Small intestine (tissue), 16 donors: ENCODE measurements at places on chromosomes 1 and 21. TPM values are rescaled to one million over a fixed set of nuclear protein-coding genes. Genes with fewer than 3 reads are reported as not detected.

DNA sequence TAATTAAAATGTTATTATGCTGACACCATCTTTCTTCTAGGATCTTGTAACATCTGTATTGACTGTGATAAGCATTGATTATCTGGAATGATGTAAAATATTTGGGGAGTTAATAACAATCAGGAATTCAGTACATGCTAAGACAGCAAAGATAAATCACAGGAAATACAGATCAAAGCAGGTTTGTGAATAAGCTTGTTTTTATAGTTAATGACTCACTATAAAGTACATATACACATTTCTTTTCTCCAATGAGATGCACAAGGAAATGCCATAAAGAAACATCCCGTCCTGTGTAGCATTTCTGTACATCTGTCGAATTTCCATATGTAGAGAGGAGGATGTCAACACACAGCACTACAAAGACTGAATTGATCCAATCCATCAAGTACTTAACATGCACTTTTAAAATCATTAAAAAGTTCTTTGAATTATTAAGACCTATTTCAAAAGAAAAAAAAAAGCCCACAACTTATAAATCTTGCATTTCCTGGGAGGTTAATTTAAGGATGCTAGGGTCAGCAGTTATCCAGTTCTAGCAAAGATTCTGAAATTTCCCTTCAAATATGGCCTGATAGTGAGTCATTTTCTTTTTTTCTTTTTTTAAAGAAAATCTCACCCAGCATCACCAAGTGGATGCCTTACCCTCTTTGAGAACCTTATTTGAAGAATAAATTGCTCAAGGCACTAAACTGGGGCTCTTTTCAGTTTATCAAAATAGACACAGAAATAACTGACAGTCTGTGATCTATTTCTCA, 243.2 kb upstream of the NR5A2 start:
- DNase-seq = no peak

- DNase-seq = no peak
These were observed 15.5 kb downstream of the GABPB2 start for GRCh38 chr1:151085953-151086559.

GRCh38 chr1:155063550-155064110, at the start of gene EFNA4:
TSS of gene EFNA4 (plus strand) at chr1:155063740. CDS start at chr1:155063824, 84 bp downstream.
- DNase-seq = peak; percentile 95

DNA sequence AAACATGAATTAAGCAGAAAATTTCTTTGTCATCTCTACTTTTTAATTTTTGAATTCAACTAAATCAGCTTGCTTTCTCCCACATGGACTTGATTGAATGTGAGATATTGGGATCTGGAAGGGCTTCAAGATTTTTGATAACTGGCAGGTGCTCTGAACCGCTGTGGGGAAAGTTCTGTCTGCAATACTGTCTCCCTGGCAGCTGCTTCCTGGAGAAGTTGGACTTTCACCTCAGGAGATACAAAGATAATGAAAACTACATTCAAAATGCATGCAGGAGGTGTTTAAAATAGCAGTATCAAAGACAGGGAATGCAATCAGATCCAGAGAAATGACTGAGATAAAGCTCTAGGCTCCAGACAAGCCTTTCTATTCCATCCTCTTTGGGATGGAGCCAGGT, 338.3 kb downstream of the NEGR1 start:
- peak; percentile 16 for DNase-seq

DNA sequence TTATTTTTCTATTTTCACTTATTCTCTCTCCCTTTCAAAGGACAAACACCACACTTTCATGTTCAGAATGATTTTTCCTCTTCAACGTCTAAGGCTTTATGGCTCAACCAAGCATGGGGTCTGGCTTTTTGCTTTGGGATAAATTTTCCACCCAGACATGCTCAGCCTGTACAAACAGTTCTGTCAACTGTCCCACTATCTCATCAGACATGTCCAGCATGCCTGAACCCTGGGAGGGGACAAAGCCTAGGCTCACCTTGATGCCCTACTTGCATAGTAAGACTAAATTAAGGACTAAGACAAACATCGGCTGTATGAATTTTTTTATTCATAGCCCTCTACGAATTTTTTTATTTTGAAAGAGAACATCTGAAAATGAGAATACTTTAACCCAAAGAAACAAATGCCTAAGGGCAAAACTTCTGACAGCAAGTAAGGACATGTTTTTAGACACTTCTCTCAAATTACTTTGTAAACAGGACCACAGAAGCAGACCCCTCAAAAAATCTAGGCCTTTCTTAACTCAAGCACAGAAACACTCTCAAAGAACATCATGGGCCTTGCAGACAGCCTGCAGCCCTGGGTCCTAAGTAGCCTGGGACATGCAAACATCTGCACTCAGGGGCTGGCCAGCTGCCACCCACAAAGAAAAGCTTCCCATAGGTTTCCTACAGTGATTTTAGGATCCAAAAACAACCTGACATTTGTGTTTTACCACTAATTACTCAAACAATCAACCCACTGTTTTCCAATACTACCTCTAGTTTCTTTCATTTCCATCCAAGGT, 72.3 kb upstream of the PALMD start:
- no peak for DNase-seq

GRCh38 chr1:221839782-221840395, 98.0 kb upstream of the DUSP10 start:
- no peak for DNase-seq

- no peak for DNase-seq
These were observed 1.0 kb downstream of the TMEM201 start for GRCh38 chr1:9589719-9590157.

GRCh38 chr1:18440385-18441226, 40.1 kb upstream of the KLHDC7A start:
- DNase-seq = no peak

DNA sequence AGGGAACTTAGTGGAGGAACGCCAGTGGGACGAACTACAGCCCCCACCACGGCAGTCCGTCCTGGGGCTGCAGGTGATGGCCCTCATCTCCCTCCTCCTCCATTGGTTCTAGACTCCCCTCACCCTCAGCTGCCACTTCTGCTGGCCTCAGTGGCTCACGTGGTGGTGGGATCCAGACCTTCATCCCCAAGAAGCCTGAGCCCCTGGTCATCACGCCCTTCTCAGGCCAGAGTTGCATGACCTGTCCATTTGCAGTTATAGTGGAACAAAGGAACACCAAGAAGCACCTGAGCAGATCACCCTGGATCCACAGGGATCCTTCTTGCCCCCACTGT, 13.0 kb upstream of the FAM110D start:
- no peak for DNase-seq

DNA sequence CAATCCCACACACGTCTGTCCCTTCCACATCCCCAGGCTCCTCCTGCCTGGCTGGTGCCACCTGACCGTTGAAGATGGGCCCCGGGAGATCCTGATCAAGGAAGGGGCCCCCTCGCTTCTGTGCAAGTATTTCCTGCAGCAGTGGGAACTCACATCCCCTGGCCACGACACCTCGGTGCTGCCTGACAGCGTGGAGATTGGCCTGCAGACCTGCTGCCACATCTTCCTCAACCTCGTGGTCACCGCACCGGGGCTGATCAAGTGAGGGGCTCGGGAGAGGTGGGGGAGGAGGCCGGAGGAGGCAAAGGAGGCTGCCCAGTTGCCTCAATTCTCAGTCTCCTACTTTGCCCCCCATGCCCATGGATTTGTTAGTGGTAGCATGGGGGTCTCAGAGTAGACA, 5.6 kb downstream of the NCDN start:
- no peak for DNase-seq

- peak; percentile 47 for DNase-seq
These were observed 7.3 kb downstream of the KIF21B start for GRCh38 chr1:201016211-201016651.

GRCh38 chr1:234987415-234988154, 141.1 kb downstream of the TOMM20 start:
- no peak for DNase-seq

DNA sequence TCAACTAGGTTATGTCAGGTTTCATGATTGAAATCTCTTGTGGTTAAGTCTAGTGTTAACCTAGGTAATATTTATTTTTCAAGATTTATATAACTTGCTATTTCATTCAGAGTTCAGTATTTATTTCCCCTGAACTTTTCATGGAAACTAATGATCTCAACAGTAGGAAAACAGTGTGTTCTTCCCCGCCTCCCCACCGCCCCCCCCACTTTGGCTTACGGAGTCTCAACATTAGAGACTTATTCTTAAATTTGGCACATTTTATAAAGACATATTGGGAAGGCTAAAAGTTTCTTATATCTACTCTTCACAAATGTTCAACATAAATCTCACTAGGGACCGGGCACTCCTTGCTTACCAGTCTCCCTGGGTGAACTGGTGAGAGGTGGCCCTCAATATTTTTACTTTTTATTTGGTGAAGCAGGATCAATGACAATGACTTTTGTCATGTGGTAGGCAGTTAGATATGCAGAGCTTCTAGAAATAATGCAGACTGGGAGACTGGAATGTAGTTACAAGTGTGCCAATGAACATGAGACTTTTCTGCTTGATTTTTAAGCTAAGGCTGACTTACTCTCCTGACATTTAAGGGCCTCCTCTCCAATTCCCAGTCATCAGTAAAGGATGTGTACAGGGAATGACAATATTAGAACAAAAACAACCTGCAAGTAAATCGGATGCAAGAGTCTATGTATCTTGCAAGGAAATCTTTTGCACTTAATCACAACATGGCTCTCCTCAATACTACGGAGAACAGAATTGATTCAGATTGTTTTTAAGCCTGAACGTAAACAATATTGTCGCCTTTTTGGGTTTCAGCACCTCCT, 1.7 kb upstream of the MAN1A2 start:
- no peak for DNase-seq

- peak; percentile 44 for DNase-seq
These were observed 2.1 kb downstream of the EVA1B start for GRCh38 chr1:36321119-36321951.

CASZ1 gene
- polyA plus RNA-seq = 13.5 TPM

AQP10 gene
- 2.9 TPM for polyA plus RNA-seq

AMPD1 gene
- not detected for polyA plus RNA-seq

RGS1 gene
- 31.6 TPM for polyA plus RNA-seq

A3GALT2 gene
- polyA plus RNA-seq = 0.04 TPM

KRTAP21-2 gene
- polyA plus RNA-seq = not detected

RGS13 gene
- polyA plus RNA-seq = 4.3 TPM

LMX1A gene
- 4.3 TPM for polyA plus RNA-seq

PTPRU gene
- 44.5 TPM for polyA plus RNA-seq
